T-cell (primary cell): ENCODE measurements at places on chromosomes 2 and 18. TPM values are rescaled to one million over a fixed set of nuclear protein-coding genes. Genes with fewer than 3 reads are reported as not detected.
A peak's percentile ranks its signal among the peaks of the same experiment; 100 is the strongest.

- no peak for DNase-seq
Measured at GRCh38 chr2:167144179-167144898, 256.1 kb downstream of the XIRP2 start.

- no peak for DNase-seq
Measured at GRCh38 chr2:206361407-206362045, 81.8 kb upstream of the ADAM23 start.

- no peak for DNase-seq
Measured at GRCh38 chr2:135620198-135620597, 88.9 kb downstream of the R3HDM1 start.

DNA sequence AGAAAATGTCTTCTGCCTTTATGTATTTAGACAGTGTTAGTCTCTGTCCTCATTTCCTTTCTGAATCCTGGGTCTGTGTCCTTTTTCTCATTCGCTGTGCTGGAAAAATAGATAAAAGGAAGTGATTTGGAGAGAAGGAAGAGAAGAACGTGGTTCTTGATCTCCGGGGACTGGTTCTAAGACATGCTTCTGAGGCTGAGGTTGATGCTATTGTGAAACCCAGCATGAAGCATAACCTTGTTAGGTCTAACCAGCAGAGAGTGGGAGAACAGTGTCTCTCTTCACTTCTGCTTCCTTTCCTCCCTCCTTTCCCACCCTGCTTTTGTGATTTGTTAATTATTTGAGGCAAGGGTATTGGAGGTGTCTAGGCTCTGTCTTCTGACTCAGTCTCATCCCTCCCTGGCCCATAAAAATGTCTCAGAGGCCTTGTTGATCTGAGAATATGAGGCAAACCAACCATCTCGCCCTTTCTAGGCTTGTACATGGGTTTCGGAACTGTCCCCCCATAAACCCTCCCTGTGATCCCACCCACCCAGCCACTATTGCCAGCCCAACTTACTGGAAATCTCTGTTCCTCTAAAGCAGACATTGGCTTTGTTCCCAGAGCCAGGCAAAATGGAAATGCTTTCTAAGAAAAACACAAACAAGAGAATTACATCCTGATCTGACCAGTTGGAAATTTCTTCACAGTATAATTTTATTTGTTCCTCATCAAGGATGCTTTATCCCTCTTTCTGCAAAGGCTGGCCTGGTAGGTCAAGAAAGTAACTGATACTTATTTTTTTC, 360.6 kb upstream of the TNP1 start:
- DNase-seq = no peak

- peak; percentile 76 for DNase-seq
Measured at GRCh38 chr2:43224131-43224570, 2.3 kb downstream of the ZFP36L2 start.

DNA sequence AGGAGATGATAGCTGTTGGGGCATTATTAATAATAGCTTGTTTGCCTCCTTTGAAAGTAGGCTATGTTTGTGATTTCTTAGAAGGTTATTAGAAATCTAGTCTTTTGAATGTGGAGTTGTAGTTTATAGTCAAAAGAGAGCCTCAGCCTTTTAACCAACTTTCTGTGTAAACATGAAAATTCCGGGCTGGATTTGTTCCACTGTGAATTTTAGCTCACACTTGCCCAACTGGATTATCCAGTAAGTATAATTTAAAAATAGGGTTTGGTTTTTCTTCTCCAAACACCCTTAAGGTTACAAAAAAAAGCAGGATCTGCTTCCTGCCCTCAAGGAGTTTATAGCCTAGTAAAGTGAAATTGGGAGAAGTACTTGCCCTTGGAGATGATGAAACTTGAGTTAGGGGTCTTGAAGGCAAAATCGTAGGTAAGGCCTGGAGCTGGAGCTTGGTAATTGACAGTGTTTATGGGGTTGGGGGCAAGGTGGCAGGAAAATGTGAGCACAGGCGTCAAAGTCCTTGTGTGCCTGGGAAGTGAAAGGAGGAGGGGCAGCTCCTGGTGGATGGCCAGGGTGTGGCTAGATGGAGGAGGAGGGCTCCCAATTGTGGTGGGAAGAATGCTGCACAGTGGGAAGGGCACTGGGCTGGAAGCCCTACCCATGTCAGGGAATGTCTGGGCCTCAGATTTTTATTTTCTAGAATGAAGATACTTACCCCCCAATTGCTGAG, 21.3 kb downstream of the ITGA6 start:
- no peak for DNase-seq

DNA sequence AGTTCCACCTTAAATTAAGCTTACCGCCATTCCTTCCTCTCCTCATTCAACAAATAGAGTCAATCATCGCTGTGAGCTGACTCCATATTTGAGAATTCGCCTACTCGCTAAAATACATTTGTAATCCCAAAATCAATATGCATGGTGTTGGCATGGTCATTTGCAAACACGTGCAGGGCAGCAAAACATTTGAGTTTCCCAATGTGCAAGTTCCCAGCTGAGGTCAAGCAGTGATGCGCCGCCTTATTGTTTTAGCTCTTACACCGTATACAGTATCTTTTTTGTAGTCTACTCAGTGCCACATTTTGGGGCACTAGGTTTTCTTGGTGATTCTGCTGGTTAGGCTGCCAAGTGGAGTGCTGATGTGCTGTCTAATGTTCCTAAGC, 73.3 kb upstream of the MGAT4A start:
- no peak for DNase-seq

DNA sequence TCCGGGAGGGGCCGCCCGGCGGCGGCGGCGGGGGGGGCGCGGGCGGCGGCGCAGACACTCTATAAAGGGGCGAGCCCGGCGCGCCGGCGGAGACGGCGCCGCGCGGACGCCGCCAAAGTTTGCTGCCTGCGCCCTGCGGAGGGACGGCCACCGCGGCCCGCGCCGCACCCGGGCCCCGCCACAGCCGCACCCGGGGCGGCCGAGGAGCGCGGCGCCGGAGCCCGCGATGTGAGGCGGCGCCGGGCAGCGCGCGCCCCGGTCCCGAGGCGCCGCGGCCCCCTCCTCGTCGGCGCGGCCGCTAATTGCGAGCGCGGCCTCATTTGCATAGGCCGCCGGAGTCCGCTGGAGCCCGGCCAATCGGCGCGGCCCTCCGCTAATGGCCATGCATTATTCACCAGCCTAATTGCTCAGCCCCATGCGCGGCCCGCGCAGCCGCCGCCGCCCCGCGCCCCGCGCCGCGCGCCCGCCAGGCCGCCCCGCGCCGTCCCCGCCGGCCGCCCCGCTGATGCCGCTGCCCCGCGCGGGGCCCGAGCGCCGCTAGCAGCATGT, at the start of gene SALL3:
TSS of gene SALL3 (plus strand) at position 89 of the 549 bp plus-strand sequence. CDS start at position 546, 457 bp downstream.
- no peak for DNase-seq

GRCh38 chr2:70708376-70709199, 59.4 kb downstream of the ADD2 start:
- DNase-seq = no peak

GRCh38 chr18:26090130-26091046, at the start of gene SS18:
Gene SS18 (minus strand): TSS chr18:26090613. CDS start chr18:26090569, 44 bp downstream.
- peak; percentile 80 for DNase-seq

- DNase-seq = no peak
Measured at GRCh38 chr2:39306626-39307025, 62.9 kb upstream of the CDKL4 start.

GRCh38 chr2:105840933-105841332, 96.2 kb downstream of the NCK2 start:
- DNase-seq = no peak

- no peak for DNase-seq
Measured at GRCh38 chr18:54358495-54359040, 862 bp downstream of the C18orf54 start.

Gene EFR3B
- not detected for total RNA-seq

Gene CNTNAP5
- not detected for total RNA-seq

Gene HIBCH
- total RNA-seq = 19.8 TPM

Gene CGREF1
- total RNA-seq = 0.40 TPM

Gene ATG16L1
- total RNA-seq = 117 TPM

Gene CCDC68
- not detected for total RNA-seq

Gene PROM2
- total RNA-seq = 2.1 TPM
